Astrocyte of the cerebellum (primary cell): ENCODE measurements at places on chromosomes 1 and 21.

- DNase-seq = no peak
Measured at GRCh38 chr1:172530000-172530399, 3.0 kb upstream of the SUCO start.

DNA sequence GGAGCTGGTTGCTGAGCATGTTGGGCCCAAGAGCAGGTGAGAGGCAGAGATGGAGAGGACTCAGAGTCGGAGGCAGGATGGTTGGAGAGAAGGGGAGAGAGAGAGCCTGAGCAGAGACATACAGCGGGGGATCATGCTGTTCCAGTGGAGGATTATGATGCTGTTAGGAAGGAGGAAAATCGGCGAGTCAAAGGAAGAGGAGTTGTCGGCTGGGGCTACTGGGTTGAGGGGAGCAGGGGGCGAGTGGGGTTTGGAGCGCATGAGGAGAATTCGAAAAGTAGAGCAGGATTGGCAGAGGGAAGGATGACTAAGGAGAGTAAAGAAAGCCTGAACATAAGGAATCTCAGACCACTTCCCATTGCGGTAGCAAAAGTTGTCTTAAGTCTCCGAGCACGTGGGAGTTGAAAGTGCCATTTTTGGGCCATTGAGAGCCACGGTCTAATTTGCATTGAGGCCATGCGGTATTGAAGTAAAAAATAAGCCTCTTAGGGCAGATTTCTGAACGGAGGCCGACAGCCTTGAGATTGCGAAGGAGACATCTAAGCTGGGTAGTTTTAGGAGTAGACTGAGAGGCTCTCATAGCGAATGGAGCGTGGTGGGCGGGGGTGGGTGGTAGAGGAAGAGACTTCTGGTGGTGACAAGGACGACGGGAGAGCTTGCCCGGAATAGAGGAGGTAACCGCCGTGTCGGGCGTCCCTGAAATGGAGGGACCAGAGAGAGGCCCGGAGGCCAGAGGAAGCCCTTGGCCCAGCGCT, 140.4 kb upstream of the ETV3 start:
- DNase-seq = no peak

GRCh38 chr1:8493916-8494540, 176.1 kb downstream of the SLC45A1 start:
- DNase-seq = no peak

DNA sequence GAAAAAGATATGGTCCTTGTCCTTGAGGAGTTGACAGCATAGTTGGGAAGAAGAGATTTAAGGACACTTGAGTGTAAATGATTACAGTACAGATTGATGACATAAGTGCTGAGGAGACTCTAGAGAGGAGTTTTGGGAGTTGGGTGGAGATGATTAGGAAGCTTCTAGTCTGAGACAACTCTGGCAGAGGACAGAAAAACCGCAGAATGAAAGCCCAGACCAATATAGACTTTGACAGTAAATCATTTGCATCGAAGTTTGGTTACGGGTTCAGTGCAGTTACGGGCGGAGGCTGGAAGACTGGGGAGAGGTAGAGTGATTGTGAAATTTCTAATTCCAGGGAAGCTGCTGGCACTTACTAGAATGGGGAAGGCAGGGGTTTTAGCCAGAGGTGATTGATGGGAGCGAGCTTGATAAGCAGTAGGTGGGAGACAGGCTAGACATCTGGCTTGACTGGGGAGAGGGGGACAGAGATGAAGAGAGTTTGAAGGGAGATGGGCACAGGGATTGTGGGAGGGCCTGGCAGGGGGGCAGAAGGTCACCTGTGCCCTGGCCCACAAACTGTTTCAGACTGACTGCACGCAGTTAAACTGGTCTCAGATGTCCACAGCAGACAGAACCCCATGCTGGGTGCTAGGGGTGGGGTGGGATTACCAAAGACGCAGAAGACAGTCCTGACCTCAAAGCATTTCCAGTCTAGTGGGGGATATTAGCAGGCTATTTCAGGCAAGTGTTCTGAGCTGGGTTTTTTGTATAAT, 20.1 kb downstream of the SH2D2A start:
- DNase-seq = no peak

GRCh38 chr1:27655151-27655937, 16.6 kb downstream of the IFI6 start:
- DNase-seq = no peak
